ENCODE measurements at places on chromosomes 6 and 20. TPM values are rescaled to one million over a fixed set of nuclear protein-coding genes. Genes with fewer than 3 reads are reported as not detected.

GRCh38 chr6:37131104-37131959 is 38.6 kb upstream of the PIM1 start:
- peaks cover 44% of the 10 kb centered on the region for H3K4me1 ChIP-seq
- H3K27ac ChIP-seq: no peak overlapping the region
- H3K36me3 ChIP-seq: no peaks in the 10 kb centered on the region
- no peaks in the 10 kb centered on the region for H3K27me3 ChIP-seq
- no peak for DNase-seq

- no peaks in the 10 kb centered on the region for H3K36me3 ChIP-seq
- DNase-seq: no peak
- no peak overlapping the region for H3K27ac ChIP-seq
- H3K4me3 ChIP-seq: no peak overlapping the region
- no peaks in the 10 kb centered on the region for H3K4me1 ChIP-seq
- peaks cover 34% of the 10 kb centered on the region for H3K27me3 ChIP-seq
These were observed 19.1 kb upstream of the FOXC1 start for GRCh38 chr6:1590580-1590979.

The STMND1 gene
- total RNA-seq: not detected

DNA sequence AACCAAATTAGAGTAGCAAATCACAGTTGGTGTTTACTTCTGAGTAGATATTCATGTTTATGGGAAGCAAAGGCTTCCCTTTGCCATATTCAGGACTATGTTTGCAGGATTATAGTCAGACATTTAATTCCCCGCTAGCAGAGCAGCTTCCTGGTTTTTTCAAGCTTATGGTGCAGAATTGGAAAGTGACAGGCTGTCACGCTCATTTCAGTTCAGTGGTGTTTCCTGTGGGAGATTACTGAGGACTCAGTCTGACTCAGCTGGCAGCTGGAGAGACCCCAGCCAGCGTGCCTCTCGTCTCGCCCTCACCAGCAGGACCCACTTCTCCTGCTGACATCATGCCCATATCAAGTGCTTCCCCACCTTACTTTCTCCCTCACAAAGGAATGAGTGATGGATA is 85.1 kb downstream of the LYRM2 start:
- no peak overlapping the region for H3K27ac ChIP-seq
- peaks cover 16% of the 10 kb centered on the region for H3K27me3 ChIP-seq
- H3K4me1 ChIP-seq: no peaks in the 10 kb centered on the region
- H3K36me3 ChIP-seq: no peaks in the 10 kb centered on the region

Measured in activated CD4-positive, alpha-beta memory T cell treated with anti-CD3 and anti-CD28 coated beads, Interleukin-2, amount 10 ng/mL, durations not matched to agents 7 days and 5 days (primary cell).